Fibroblast of skin of back (primary cell): ENCODE measurements at places on chromosomes 3 and 15.

GRCh38 chr15:63466378-63467192, 37.8 kb upstream of the USP3 start:
- peak; percentile 60 for DNase-seq

- DNase-seq: no peak
Measured at GRCh38 chr3:129623447-129624118, 17.1 kb upstream of the PLXND1 start.

DNA sequence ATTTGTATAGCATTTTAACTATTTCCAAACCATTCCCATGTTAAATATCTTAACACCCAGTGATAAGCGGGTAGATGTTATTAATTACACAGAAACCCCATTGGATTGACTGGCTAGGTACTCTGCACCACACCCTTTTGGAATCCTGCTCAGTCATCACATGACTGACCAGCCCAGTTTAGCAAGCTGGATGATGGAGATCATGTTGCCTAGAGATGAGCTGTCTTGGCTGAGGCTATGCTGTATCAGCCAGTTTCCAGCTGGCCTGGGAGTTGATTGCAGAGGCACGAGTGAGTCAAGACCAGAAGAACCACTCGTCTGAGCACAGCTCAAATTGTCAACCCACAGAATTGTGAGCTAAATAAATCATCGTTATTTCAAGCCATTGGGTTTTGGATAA, 124.6 kb downstream of the ZNF621 start:
- DNase-seq: no peak

DNA sequence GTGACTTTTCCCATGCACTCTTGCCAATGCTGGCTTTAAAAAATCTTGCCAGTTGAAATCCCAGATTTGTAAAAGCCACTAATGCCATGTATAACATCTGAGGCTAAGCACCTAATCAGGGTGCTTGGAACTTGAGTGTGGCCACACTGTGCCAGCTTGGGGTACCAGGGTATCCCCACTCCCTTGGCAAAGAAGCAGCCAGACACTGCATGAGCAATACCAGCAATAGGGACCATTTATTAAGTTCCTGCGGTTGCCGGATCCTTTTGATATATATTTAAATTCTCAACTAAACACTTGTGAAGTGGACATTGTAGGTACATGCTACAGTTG, 2.2 kb upstream of the RHCG start:
- no peak for DNase-seq
